Adipocyte (in vitro differentiated cells): ENCODE measurements at places on chromosomes 6 and 20.
A peak's percentile ranks its signal among the peaks of the same experiment; 100 is the strongest.

DNA sequence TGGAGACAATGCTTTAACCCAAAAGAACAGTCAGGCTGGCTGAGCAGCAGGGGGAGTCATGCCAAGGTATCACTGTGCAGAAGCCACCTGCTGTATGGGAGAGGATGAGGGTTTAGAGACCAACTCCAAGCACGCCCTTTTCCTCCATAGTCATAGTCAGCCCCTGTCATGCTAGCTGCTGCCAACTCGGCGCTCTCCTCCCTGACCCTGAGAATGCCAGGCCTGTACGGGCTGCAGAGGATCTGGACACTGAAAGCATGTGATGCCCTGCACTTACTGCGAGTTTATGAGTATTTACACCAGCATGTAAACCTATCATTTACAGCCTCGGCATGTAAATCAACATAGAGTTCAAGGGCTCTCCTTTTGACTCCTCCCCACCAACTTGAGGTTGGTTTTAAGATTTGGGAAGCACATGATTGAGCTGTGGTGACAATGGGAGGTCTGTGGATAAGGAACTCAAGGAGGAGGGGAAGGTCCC, 11.7 kb upstream of the SCUBE3 start:
- no peak for DNase-seq

- no peak for DNase-seq
These were observed 1447.6 kb downstream of the GRIK2 start for GRCh38 chr6:102841060-102841459.

DNA sequence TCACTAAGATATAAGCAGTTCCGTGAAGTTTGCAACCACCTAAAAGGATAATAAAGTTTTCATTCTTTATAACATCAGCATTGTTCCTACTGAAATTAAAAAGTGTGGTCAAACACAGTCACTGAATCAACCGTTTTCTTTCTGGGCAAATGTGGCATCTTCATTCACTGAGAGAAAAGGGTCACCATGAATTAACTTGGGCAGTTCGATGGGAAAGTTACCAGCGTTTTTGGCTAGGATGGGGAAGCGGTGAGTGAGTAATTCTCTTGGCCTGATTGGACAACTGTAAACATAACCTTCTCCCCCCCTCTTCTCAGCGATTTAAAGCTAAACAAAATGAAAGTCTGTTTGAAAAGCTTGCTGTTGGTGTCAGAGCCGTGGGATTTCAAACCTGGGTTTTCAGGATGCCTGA, 181.8 kb downstream of the SASH1 start:
- peak; percentile 74 for DNase-seq

- peak; percentile 83 for DNase-seq
These were observed 233.6 kb upstream of the BMP2 start for GRCh38 chr20:6533761-6534479.

DNA sequence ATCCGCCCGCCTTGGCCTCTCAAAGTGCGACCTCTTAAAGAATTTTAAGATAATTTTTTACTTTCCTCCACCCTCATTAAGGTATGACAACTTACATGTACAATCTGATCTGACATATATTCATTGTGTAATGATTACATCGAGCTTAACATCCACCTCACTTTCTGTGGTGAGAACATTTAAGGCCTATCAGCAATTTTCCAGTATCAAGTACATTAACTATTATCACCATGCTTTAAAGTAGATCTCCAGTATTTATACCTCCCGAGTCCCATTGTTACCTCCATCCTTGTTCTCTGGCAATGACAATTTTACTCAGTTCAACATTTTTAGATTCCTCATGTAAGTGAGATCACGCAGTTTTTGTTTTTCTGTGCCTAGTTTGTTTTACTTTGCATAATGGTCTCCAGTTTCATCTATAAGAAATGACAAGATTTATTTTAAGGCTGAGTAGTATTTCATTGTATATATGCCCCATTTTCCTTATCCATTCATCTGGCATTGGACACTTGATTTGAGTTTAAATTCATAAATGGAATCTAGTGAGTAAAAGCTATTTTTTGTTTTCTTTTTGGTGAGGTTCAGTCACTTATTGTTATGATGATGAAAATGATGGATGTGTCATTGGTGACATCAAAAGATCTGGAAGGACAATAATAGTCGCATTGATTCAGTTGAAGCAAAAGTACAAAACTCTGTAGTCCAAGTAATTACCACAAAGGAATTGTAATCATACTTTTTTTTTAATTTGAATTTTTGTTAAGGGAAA, 87.0 kb downstream of the OR2B2 start:
- DNase-seq: peak; percentile 40

GRCh38 chr6:14880052-14880451, 365.8 kb upstream of the JARID2 start:
- no peak for DNase-seq

DNA sequence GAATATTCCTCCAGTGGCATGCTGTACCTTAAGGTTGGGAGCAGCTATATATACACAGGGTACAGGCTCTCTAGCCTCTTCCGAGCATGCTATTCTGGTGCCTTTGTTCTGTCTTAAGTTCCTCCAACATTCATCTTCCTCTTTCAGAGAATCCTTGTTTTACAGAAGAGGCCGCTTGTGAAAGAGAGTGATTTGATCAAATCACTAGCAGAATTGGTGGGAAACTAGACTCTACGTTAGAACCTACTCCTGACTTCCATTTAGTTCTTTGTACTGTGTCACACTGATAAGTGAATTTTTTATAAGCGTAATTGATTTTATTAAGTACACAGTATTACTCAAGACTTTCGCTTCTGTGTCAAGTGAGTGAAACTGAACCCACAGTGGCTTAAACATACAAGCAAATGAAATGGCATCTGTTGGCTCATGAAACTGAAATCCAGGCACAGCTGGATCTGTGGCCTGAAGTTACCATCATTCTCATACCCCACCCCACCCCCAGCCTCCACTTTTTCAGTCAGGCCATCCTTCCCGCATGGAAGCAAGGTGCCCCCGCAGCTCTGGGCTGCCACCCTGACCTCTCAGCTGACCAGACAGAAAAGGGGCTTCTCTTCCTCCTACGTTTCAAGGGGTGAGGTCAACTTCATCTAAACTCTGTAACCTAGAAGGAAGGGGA, 102.3 kb downstream of the RPP40 start:
- DNase-seq: no peak

DNA sequence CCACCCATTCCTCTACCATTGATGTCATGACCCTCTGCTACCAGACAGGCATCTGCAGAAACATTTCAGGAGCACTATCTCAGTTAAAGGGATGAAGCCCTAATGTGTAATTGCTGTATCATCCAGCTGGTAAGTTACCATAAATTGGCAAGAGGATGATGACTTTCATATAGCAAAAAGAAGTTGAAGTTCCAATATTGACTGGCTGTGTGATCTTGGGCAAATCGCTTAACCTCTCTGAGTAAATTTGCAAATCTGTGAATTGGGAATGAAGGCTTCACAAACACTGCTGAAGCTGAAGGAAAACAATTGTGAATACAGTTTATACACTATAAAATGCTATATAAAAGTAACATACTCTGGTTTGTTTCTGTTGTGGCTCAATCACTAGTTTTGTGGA, 89.5 kb upstream of the PHACTR1 start:
- DNase-seq: no peak

GRCh38 chr6:17892097-17892686, 95.2 kb downstream of the KIF13A start:
- DNase-seq: no peak

DNA sequence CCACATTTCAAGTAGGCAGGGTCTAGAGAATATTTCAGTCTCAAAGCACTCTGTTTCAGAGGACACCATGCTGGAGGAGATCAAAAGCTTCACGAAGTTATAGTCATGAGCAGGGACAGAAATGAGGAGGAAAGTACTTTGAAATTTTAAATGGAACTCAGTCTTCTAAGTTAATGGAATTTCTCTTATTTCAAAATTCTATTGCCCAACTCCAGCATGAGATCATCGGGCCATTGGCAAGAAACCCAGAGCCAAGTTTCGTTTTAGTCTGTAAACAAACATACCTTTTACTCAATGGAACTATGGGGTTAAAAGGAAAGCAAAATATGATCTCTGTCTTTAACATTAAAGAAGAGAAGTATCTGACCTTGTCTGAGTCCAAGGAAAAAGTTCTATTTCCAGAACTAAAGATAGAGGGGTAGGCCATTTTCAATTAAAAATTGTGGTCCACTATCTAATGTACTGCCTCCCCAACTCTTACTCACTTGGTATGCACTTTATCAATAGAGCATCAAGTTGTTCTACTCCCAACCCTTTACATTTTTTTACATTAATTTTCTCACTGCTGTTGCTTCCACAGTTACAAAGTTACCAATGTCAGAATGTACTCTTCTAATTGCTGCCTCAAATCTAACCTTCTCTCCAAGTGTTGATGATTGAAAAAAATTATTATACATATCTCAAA, 235.3 kb upstream of the NRSN1 start:
- peak; percentile 84 for DNase-seq

DNA sequence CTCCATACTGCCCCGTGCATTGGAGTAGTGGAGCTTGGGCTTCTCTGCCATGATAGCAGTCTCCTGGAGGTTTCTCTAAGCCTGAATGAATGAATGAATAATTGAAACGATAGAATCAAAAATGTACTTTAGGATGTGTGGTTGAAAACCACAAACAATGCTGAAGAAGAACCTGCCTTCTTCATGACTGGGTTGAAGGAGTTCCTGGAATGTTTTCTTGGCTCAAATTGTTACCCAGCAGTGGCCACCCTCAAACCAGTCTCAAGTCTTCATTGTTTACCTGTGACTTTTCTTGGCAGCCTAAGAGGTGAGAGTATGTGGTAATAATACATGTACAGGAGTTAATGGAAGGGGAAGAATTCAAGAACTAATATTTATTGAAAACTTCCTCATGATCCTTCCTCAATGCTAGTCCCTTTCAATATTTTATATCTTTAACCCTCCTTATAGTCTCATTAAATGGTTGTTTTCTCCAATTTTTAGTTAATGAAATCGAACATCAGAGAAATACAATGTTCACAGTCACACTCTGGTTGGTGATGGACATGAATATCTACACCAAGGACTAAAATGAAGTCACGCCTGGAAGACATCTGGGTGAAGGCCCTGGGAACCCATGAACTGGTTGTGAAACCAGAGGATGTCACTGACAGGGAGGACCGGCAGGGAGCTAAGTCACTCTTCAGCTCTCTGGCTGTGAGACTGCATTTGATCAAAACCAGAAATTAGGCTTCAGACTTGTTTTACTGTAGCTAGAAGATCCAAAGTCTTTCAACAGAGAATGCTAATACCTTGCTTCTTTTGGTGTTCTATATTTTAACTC, at the start of gene GSTA5:
Gene GSTA5, minus strand, starts transcription at position 51 of the 823 bp plus-strand sequence.
- DNase-seq: no peak

- DNase-seq: peak; percentile 24
These were observed 65.1 kb downstream of the ZBTB2 start for GRCh38 chr6:151326116-151326825.

DNA sequence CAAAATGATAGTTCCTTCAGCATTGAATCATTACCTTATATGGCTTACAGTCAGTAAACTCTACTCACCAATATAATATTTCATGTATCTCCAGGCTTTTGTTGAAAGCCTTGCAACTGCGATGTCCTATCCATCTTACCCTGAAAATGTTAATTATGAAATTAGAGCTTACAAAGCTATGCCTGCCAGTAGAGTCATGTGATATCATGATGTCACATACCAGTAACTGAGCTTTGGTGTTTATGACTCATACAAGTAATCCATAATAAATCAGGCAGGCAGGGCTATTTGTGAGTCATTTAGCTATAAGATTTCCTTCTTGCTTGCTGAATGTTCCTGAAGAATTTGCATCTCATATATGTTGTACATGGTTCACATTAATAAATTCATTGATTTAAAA, 44.9 kb upstream of the FAM83B start:
- peak; percentile 75 for DNase-seq

- DNase-seq: peak; percentile 41
These were observed 25.8 kb downstream of the HLA-C start for GRCh38 chr6:31246051-31246521.

DNA sequence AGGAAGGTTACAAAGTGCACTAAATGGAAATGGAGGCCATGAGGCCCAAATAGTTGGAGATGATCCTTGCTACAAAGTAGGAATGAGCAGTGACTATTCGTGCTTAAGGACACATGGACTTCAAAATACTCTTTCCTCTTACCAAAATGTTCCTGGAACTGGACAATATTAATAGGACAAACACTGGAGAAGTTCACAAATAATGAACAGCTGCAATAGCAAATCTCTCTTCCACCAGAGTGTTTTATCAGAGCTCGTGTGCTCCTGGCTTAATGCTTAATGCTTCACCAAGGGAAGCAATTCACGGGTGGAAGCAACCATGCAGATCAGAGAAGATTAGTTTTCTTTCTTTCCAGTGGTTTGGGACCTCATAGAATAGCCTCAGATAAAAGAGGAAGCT, 435.4 kb downstream of the BCKDHB start:
- no peak for DNase-seq

GRCh38 chr6:155117256-155117655, 122.1 kb downstream of the TIAM2 start:
- DNase-seq: peak; percentile 84

- DNase-seq: no peak
These were observed 680.9 kb upstream of the AGPAT4 start for GRCh38 chr6:161954699-161955276.

GRCh38 chr6:13428583-13429405, 58.6 kb downstream of the GFOD1 start:
- DNase-seq: no peak

- DNase-seq: no peak
These were observed 256.5 kb downstream of the FARS2 start for GRCh38 chr6:5517796-5518195.

GRCh38 chr6:15479761-15480160, 183.1 kb downstream of the DTNBP1 start:
- DNase-seq: peak; percentile 25

DNA sequence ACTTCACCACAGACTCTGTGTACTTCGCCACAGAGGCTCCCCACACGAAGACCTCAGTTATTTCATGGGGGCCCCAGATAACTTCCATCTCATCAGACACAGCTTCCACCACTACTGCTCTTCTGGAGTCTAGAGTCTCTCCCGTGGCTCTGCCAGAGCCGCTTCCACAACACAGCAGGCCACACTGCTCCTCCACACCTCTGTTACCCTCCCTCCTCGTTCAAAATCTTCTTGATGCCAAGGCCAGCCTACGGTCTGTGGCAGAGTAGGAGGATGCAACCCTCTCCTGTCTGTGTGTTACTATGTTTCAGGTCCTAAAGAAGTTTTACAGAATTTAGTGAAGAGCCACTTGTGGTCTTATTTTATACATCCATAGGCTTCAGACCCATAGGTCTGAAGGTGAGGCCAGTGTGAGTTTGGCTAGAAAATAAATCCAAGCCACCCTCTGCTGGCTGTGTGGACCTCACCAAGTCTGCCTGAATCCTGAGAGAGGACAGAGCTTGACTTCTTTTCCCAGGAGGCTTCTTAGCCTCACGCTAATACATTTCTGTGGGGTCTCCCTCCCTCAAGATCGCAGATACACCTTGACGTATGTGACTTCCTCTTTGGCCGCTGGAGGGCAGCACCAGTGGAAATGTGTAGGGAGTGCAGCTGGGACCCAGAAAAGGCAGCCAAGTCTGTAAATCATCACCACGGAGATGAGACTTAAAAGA, 197.7 kb downstream of the FAXC start:
- DNase-seq: peak; percentile 33

DNA sequence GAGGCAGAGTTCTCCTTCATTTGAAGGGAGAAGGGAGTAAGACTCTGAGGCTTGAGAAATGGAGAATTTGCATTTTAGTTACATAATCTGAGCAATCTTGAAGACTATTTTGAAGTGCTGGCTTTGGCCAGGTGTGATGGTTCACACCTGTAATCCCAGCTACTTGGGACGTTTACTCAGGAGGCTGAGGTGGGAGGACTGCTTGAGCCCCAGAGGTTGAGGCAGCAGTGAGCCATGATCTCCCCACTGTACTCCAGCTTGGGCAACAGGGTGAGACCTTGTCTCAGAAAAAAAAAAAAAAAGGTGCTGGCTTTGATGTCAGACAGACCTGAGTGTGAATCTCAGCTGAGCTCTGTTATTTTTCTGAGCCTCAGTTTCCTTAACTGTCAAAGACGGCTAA, 12.4 kb upstream of the ARMC12 start:
- no peak for DNase-seq
